Activated CD8-positive, alpha-beta memory T cell treated with anti-CD3 and anti-CD28 coated beads for 4 hours (primary cell): ENCODE measurements at places on chromosomes 7 and 10.
A peak's percentile ranks its signal among the peaks of the same experiment; 100 is the strongest.

GRCh38 chr7:79341902-79342301, 111.6 kb downstream of the MAGI2 start:
- no peak for DNase-seq

DNA sequence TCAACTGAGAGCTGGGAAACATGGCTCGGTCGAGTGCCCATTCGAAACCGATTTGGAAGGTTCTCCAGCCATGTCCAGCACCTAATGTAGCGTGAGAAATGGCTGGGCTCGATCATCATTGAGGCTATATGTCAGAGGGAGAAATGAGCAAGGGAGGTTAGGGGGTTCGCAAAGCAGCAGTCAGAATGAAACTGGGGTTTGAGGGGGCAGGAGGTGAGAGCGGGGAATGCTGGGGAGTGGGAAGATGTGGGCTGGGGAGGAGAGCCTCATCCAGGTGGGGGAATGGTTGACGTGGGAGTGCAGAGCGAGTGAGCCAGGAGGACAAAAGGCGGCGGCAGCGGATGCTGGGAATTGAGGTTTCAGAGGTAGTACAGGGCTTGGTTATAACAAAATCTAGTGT, 34.8 kb upstream of the GALNTL5 start:
- no peak for DNase-seq

DNA sequence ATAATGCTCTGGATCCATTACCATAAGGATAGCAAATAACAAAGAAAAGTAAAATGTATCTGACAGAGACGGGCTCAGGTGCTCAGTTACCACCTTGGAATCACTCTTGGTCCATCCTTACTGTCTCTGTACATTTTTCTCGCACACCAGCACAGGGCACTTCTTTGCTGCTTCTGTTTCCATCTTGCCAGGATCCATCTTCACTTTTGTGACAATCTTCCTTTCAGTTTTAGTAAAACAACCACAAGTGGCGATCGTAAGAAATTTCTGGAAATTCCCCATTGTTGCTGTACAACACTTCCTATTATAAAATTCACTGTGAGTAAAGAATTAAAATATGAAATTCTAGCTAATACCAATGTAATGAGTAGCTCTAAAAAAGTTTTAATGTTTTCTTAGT, 695.5 kb downstream of the GRM8 start:
- no peak for DNase-seq

DNA sequence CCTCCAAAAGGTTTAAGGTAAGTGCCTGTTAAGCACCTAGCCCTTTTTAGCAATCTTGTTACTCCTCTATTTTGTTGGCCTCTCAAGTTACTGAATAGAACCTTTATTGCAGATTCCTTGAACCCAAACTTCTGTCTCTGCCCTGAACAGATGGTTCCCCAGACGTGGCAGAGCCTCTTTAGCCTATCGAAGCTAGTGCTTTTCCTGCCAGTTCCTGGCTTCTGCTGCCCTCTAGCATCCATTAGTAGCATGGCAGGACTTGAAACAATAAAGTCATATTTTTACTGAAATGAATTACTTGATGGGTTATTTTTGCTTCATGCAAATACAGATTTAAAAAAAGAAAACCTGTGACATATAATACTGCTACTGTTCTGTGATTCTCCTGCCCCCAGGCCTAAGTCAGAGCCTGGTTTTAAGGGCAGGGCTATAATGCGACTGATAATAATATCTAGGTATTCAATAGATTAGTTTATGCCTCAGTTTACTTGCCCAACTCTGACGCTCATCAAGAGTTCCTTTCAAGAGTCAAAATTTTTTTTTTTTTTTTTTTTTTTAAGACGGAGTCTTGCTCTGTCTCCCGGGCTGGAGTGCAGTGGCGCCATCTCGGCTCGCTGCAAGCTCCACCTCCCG, 84.3 kb upstream of the PHF14 start:
- DNase-seq = peak; percentile 19

DNA sequence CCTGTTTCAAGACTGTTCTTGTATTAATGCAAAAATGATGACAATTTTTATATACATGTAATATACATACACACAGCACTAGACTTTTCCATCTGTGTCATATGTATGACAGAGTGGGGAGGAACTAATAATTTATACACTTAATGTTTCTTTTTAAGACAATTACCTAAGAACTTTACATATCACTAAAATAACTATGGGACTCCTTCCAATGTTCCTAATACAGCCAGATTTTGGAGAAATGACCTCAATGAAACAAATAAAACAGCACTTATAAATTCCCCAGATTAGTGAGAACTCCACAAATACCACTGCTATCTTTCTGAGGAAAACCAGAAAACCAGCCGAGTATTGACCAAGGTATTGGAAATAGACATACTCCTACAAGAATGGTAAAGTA, 199.4 kb downstream of the ELMO1 start:
- DNase-seq = no peak

DNA sequence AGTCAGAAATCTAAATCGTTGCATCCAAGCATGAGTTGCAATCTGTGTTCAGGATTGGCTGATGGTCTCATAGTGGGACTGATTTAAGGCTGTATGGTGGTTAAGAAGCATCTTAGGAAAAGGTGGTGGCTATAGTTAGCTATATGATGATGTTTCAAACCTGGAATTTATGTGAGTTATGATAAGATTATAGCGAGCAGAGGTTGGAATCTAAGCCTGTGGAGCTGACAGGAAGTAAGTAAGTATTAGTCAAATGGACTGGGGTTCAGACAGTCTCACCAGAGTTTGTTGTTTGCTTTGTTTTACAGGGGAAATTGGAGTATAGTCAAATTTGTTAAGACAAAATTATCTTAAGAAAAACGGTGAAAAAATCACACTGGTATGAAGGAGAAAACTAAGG, 56.7 kb downstream of the ANKRD7 start:
- no peak for DNase-seq

DNA sequence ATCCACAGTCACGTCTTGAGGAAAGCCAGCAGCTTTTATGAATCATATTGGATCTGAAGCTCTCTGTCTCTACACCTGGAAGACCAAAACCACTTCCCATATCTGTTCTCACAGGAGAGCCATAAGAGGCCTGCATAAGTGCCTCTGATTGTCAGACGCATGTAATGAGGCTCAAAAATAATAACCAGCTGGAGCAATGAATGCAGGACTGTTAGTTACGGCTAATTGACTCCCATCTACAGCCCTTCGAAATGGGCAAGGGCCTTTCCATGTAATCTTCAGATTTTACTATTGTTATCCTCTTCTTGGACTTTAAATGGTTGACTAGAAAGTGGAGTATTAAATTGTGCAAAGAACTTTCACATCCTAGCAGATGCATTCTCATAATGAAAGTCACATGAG, 4.4 kb upstream of the SEMA3C start:
- DNase-seq = no peak

- no peak for DNase-seq
Measured at GRCh38 chr10:112395809-112396530, 22.1 kb downstream of the ACSL5 start.

DNA sequence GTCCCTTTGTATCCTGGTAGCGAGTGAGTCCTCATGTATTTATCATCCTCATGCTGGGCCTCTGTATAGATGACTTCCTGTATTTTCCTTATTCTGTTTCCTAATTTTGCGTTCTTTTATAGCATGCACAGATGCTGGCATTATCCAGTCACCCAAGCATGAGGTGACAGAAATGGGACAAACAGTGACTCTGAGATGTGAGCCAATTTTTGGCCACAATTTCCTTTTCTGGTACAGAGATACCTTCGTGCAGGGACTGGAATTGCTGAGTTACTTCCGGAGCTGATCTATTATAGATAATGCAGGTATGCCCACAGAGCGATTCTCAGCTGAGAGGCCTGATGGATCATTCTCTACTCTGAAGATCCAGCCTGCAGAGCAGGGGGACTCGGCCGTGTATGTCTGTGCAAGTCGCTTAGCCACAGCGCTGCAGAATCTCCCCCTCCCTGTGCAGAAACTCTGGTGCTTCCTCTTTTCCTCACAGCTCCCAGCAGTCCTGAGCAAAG, 183.1 kb upstream of the PRSS58 start:
- no peak for DNase-seq

DNA sequence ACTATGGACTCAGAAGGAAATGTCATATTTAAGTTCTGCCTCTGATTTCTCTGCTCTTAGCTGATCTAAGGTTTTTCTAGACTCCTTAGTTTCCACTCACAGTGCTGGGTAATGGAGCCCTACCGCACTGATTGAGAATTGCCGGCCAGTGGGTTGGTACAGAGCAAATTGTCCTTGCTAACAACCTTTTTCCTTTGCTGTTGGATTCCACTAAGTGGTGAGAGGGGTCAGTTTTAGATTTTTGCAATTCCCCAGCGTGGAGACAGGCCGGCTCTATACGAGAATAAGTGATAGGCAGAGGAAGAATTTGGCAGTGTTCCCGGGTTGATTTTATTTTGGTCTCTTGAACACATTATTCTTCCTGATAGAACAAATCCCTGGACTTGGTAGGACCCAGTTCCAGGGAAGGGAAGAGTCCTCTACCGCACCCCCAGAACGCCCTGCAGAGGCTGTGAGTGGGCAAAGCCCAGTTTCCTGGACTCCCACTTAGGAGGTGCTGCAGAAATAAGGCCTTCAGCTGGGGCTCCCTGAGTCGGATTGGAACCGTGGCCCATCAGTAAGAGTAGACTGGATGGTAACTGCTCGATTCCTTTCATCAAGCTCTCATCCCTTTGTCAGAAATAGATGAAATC, 3.0 kb upstream of the NRP1 start:
- no peak for DNase-seq

DNA sequence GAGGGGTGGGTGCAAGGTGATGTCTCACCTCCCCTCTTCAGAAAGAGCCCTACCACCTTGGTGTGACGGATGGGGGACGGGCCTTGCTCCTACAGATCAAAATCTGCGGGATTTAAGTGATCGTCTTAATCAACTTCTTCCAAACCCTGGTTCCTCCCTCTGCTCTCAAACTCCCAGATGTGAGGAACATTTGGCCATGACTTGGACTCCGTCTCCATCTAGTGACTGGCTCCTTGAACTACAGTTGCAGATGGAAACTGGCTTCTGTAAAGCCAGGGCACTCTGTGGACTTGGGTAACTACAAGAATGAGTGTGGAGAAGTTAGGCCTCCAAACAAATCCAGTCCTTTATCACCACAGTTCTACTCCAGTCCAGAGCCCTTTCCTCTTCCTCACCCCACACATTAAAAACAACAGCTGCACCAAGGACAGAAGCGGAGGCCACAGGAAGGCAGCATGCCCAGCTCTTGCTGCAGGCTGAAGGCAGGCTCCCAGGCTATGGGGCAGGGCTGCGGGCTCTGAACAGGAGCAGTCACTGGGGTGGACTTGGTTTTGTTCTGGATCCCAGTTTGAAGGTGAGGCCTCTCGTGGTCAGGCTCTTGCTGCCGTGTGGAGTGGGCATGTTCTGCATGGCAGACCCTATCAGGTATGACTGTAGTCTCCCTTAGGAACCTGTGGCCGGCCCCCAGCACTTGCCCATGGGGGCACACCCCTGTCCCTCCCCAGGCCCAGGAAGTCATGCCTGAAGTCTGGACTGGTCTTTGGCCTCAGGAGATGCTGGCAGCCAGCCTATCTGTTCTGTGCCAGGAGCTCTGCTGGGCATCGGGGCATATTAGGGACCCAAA, 79.4 kb downstream of the VWC2 start:
- DNase-seq = no peak

DNA sequence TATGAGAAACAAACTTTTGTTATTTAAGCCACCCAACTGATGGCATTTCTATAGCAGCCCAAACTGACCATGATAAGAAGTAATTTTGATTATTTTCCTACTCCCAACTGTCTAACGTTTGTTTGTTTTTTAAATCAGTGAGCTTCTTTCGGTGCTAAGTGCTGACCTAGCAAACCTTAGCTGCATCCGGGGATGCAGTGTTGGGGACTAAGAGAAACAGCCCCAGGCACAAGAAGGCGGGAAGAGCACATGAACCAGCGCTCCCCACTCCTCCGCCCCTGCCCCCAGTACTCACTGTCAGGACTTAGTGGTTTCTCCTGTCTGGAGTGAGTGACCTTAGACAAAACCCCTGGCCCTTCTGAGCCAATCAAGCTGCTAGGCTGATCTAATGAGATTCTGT, 168.8 kb downstream of the CALN1 start:
- DNase-seq = no peak

GRCh38 chr10:121138918-121139317, 287.8 kb downstream of the WDR11 start:
- no peak for DNase-seq

GRCh38 chr10:83276971-83277370, 862.3 kb upstream of the GHITM start:
- no peak for DNase-seq

- no peak for DNase-seq
Measured at GRCh38 chr7:24898691-24899090, 81.3 kb downstream of the OSBPL3 start.

DNA sequence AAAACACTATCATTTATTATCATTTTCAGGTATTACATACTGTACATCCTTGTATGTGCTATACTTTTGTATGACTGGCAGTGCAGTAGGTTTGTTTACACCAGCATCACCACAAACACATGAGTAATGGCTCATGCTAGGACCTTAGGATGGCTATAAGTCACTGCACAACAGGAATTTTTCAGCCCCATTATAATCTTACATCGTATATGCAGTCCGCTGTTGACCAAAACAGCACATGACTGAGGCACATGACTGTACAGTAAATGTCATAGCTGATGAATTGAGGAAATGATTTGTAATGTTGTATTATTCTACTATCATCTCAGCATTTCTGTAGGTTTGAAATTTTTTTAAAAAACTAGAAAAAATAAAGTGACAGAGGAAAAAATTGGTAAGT, 38.6 kb downstream of the BPGM start:
- DNase-seq = no peak

GRCh38 chr7:1062296-1063294, 18.2 kb downstream of the GPR146 start:
- DNase-seq = no peak

DNA sequence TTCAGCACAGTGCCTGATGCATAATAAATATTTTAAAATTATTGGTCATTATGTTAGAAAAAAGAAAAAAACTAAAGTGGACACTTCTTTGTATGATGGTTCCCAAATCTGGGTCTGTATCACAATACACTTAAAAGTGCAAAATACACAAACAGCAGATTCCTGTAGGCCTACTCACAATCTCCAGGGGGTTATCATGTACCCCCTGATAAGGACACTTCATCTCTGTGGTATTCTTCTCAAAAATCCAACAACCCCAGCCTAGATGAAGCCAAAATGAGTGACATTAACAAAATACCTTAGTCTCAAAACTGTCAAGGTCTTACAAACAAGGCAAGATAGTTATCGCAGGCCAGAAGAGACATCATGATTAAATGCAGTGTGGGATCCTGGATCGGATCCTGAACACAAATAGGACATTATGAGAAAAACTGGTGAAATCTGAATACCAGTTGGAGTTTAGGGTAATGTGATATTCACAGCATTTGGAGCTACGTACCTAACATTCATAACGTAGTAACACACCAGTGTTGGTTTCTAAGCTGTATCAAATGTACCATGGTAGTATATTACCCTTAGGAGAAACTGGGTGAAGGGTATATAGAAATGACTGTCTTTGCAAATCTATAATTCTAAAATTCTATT, 45.2 kb downstream of the NSUN6 start:
- no peak for DNase-seq

- no peak for DNase-seq
Measured at GRCh38 chr7:24127930-24128329, 156.1 kb upstream of the NPY start.

- no peak for DNase-seq
Measured at GRCh38 chr7:155560982-155561686, 14.8 kb upstream of the CNPY1 start.

- no peak for DNase-seq
Measured at GRCh38 chr7:94422827-94423460, 28.2 kb downstream of the COL1A2 start.

GRCh38 chr7:70944516-70944915, 187.4 kb upstream of the GALNT17 start:
- DNase-seq = no peak
